ENCODE measurements at places on chromosomes 12 and 14. TPM values are rescaled to one million over a fixed set of nuclear protein-coding genes. Genes with fewer than 3 reads are reported as not detected.

Gene FICD
- 6.2 TPM for total RNA-seq

Gene GALNT16
- total RNA-seq: 0.22 TPM

Gene HCAR2
- 0.12 TPM for total RNA-seq

DNA sequence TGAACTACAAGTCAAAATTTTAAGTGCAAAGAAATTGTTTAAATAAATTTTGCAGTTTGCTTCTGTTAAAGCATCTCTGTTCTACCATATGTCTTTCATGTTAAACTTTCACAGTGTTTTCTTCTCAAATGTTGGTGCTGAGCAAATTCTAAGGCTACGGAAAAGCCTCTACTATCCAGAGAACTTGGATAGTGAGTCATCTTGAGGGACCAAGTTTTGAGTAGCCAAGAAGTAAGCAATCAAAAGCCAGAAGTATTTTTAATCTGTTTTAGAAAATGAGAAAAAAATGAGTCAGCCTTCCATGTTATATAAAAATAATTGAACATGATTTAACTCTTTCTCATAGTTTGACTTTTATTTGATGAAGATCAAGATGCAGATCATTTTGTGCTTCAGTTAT is 3.3 kb downstream of the BRMS1L start:
- no peaks in the 10 kb centered on the region for H3K27me3 ChIP-seq
- no peak for DNase-seq
- H3K4me3 ChIP-seq: no peak overlapping the region
- no peaks in the 10 kb centered on the region for H3K36me3 ChIP-seq
- H3K27ac ChIP-seq: no peak overlapping the region
- peaks cover 4% of the 10 kb centered on the region for H3K4me1 ChIP-seq

Gene TAS2R20
- total RNA-seq: 1.2 TPM

DNA sequence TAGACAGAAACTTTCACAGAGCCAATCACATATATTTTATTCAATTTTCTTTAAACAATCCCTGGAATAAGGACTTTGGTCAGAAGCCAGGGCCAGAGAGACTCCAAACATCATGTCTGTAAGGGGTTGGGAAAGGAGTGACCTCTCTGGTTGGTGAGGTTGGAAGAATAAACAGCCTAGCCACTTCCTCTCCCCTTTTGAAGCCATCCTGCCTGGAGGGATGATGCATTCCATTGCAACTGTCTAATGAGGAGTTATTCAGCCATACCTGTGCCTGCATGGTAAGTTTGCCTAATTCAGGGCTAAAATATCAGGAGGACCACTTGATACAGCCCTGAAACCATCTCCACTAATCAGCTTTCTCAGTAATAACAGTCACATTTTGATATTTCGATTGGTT is 299.8 kb downstream of the KCNH5 start:
- H3K4me3 ChIP-seq: no peak overlapping the region
- H3K4me1 ChIP-seq: no peaks in the 10 kb centered on the region
- H3K27ac ChIP-seq: no peak overlapping the region
- no peaks in the 10 kb centered on the region for H3K36me3 ChIP-seq

DNA sequence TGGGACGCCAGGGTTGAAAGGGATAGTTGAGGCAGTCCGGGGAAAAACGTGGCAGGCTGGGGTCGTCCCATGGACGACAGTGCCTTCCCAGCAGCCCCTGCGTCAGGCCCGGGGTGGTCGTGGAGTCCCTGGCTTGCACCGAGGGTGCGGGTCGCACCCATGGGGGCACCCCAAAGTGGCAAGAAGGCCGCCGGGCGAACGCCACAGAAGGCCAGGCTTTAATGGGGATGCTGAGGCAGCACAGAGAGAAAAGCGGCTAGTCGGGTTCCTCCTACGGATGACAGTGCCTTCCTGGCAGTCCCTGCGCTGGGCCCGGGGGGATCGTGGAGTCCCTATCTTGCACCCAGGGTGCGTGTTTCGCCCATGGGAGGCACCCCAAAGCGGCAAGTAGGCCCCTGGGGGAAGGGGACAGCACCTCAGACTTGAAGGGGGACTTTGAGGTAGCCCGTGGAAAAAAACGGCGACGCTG is 158.6 kb upstream of the ALG10B start:
- no peaks in the 10 kb centered on the region for H3K27me3 ChIP-seq
- no peak overlapping the region for H3K4me3 ChIP-seq
- no peak overlapping the region for H3K27ac ChIP-seq
- H3K36me3 ChIP-seq: no peaks in the 10 kb centered on the region
- peak; percentile 9 for DNase-seq
- no peaks in the 10 kb centered on the region for H3K4me1 ChIP-seq

DNA sequence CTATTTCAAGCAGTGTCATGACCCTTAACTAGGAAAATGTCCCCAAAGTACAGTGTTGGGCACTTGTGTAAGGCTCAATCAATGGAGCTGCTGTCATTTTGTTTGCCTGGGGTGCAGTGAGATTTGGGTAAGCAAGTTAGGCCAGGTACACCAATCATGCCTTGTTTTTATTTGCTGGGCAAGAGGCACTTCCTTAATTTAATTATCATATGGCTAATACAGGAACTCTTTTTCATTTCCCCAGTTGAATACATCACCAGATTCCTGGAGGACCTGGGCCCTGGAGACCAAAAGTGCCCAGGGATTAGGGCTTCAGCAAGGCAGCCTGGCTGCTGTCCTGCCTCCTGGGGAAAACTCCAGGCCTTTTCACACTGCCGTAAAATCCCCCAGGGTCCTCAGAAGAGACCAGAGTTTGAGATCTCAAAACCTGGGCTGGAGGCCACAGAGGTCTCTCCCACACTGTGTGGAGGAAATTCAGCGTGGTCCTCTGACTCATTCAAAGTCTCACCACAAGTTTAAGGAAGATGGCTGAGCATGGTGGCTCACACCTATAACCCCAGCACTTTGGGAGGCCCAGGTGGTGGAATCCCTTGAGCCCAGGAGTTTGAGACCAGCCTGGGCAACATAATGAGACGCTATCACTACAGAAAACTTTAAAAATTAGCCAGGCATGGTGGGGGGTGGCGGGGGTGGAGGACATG is 28.4 kb upstream of the FOXN3 start:
- no peaks in the 10 kb centered on the region for H3K36me3 ChIP-seq
- H3K4me3 ChIP-seq: no peak overlapping the region
- no peak overlapping the region for H3K27ac ChIP-seq
- H3K27me3 ChIP-seq: no peaks in the 10 kb centered on the region

DNA sequence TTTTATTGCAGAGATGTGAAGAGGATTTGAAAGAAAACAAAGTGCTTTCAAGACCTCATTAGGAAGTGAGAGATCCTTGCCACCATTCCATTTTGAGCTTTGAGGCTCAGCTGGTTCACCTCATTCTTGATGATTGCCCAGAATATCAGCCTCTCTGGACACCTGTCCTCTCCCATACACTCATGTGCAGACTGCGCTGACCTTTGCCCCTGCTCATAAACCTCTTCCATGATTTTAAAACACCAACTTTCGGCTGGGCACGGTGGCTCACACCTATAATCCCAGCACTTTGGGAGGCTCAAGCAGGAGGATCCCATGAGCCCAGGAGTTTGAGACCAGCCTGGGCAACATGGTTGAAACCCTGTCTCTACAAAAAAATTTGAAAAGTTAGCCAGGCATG is 8.9 kb downstream of the COX14 start:
- no peak overlapping the region for H3K27ac ChIP-seq
- no peak overlapping the region for H3K4me3 ChIP-seq
- no peaks in the 10 kb centered on the region for H3K27me3 ChIP-seq
- no peak for DNase-seq

GRCh38 chr14:80636071-80636470 is 305.5 kb downstream of the CEP128 start:
- H3K27ac ChIP-seq: no peak overlapping the region
- no peak for DNase-seq
- H3K27me3 ChIP-seq: no peaks in the 10 kb centered on the region
- no peaks in the 10 kb centered on the region for H3K4me1 ChIP-seq

DNA sequence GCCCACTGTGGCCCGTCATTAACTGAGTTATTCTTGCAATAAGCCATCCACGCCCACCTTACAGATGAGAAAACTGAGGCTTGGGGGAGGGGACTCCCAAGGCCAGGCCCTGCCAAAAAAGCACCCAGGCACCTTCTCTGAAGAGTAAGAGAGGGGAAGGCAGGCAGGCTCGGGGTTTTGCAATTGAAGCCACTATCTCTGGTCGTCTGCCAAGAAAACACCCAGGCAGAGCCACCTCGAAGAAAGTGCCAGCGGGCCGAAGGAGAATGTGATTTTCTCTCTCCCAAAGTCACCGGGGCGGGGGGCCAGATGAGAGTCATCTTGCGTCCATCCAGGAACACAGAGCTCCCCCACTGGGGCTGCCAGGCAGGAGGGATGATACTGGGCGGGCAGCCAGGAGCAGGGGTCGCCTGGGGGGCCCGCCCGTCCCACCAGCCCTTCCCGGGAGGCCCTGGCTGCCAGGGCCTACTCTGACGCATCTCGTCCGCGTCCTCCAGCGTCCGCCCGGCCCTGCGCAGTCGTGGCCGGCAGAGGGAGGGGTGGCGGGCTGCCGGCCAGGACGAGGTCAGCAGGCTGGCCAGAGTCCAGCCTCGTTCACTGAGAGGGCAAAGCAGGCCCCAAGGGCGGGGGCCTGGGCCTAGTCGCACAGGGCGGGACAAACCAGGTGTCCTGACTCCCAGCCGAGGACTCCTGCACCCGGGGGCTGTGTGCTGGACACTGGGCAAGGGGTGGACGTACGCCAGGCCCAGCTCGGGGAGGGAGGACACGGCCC is 74.3 kb downstream of the RFLNA start:
- DNase-seq: peak; percentile 82
- H3K27me3 ChIP-seq: no peaks in the 10 kb centered on the region
- peak overlapping the region; percentile 78 for H3K27ac ChIP-seq
- no peaks in the 10 kb centered on the region for H3K36me3 ChIP-seq
- H3K4me3 ChIP-seq: no peak overlapping the region

DNA sequence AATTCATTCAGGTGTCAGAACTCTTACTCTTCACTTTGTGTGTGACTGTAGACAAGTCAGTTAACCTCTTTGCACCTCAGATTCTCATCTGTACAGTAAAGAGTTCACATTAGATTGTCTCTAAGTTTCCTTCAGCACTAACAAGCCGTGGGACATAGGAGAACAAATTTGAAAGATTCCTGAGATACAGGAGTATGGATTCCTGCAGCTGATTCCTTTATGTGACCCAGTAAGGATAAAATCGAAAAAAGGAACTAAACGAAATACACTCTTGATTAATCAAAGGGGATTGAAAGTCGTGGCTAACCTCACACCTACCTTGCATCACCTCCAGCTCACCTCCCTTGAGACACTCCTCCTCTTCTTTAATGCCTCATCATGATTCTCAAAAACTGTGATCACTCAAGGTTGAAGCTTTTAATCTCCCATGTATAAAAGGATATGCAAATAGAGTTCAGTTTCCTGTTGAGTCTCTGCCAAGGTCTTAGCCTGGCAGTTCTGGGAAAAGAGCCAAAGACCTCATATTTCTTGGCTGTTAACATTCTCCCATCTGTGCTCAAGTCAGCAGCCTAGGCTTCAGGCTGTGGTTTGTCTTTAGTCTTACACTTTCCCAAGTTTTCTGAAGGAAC is 156.6 kb downstream of the DAD1 start:
- no peaks in the 10 kb centered on the region for H3K27me3 ChIP-seq
- no peak overlapping the region for H3K27ac ChIP-seq
- DNase-seq: peak; percentile 77
- H3K4me1 ChIP-seq: peaks cover 5% of the 10 kb centered on the region
- H3K4me3 ChIP-seq: no peak overlapping the region

Gene DHRS2
- total RNA-seq: 2.1 TPM

GRCh38 chr14:39247256-39247655 is 13.5 kb downstream of the MIA2 start:
- H3K4me1 ChIP-seq: no peaks in the 10 kb centered on the region
- H3K36me3 ChIP-seq: no peaks in the 10 kb centered on the region
- H3K4me3 ChIP-seq: no peak overlapping the region
- DNase-seq: no peak

Gene SOX5
- total RNA-seq: 1.6 TPM
